CD4-positive, alpha-beta T cell treated with Interleukin-6 for 4 hours (primary cell): ENCODE measurements at places on chromosomes 11 and 22.

DNA sequence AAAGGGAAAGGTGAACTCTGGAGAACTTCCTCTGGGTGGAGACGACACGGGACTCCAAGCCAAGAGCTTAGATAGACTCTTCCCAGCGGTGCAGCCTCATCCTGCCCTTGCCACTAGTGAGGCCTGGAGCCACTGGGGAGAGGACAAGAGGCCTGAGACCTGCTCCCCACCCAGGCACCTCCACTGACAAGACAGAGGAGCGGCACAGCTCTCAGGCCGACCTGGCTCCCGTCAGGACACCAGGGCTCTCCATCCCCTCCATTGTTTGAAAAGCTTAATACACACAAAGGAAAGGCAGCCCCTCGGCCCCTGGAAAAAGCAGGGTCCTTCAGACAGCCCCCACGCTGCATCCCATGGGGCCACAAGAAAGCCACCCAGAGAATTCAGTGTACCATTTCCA is 29.6 kb downstream of the POLDIP3 start:
- DNase-seq, result no peak

DNA sequence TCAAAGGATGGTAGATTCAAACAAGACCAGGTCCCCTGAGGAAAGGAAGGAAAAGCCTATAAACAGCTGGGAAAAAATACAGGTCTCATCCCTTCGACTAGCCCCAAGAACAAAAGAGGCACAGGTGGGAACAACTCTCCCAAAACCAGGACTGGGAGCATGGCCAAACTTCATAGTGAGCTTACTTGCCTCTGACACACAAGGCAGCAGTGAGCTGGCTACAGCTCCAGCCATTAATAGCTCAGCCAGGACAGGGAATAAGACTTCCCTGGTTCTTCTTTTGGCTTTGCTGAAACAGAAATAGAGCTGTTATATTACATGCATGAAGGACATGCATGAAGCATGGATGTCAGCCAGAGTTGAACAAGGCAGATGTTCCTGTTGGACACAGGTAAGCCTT is at the start of gene OR10A2:
Gene OR10A2, plus strand, starts transcription at position 97 of the 400 bp plus-strand sequence. CDS start 6,698 bp downstream, outside the sequence.
- no peak for DNase-seq

DNA sequence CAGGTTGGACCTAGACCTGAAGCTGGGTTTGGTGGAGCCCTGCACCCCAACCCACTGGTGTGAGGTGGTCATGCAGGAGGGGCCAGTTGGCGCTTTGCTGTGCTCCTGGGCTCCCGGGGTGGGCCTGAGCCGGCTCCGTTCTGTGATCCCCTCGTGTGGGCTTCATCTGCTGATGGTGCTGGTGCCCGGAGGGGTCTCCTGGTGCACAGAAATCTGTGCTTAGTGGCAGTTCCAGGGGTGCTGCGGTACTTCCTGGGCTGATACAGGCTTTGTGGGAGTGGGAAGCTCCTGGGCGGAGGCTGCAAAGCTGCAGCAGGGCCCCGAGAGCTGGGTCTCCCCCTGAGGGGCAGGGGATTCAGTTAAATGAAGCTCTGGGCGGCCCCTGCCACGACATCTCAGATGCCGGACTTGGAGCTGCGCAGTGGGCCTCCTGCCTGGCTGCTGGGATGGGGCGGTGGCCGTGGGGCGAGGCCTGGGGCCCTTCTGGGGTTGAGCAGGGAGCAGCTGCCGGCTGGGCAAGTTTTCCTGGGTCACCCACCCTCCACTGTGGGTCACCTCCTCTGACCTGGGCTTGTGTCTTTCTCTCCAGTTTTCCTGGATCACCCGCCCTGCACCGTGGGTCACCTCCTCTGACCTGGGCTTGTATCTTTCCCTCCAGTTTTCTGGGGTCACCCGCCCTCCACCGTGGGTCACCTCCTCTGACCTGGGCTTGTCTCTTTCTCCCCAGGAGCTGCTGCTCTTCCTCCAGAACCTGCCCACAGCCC is 410.5 kb downstream of the TBC1D22A start:
- DNase-seq, result no peak

DNA sequence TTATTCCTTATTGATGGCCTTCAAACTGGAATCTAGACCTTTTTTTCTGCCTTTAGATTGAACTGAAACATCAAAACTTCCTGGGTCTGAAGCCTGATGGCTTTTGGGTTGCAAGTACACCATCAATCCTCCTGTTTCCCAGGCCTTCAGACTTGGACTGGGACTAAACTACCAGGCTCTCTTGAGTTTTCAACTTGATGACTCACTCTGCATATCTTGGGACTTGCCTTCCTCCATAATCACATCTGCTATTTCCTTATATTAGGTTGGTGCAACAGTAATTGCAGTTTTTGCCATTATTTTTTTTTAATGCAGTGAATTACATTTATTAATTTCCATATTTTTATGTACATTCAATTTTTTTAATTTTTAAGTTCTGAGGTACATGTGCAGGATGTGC is 7.0 kb downstream of the OR51B5 start:
- DNase-seq, result no peak

DNA sequence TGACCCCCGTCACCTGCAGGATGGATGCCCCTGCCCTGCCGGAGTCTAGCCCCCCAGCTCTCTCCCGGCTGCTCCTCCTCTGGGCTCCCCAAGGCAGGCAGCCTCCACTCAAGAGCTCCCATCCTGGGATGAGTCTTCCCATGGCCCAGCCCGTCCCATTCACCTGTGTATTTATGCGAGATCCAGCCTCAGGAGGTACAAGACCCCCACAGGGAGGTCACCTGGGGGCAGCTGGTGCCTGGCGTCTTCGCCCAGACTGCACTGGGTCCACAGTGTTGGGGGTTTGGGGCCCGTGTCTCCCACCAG is 43.0 kb upstream of the ZC3H12C start:
- no peak for DNase-seq
